ENCODE measurements at places on chromosomes 2 and 18.

DNA sequence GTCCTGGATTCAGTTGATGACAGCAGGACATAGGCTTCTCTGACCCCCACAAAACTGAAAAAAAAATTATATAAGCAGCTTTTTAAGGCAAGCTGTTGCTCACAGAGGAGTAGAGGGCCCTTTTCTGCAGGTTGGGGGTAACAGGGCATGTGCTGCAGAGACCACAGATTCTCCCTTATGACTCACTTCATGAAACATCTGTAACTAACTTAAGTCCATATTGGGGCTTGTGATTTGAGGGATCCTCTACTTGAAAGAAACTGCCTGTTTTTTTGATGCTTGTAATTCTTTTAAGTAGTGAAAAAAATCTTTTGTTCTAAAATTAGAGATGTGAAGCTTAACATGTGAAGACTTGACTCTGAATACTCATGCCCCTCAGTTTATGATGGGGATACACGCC lies 33.4 kb downstream of the XRCC5 start:
- no peak for DNase-seq

- no peak for DNase-seq
Measured at GRCh38 chr2:129205766-129206165, 773.7 kb upstream of the RAB6C start.

- no peak for DNase-seq
Measured at GRCh38 chr2:207819021-207819797, 49.5 kb upstream of the FZD5 start.

DNA sequence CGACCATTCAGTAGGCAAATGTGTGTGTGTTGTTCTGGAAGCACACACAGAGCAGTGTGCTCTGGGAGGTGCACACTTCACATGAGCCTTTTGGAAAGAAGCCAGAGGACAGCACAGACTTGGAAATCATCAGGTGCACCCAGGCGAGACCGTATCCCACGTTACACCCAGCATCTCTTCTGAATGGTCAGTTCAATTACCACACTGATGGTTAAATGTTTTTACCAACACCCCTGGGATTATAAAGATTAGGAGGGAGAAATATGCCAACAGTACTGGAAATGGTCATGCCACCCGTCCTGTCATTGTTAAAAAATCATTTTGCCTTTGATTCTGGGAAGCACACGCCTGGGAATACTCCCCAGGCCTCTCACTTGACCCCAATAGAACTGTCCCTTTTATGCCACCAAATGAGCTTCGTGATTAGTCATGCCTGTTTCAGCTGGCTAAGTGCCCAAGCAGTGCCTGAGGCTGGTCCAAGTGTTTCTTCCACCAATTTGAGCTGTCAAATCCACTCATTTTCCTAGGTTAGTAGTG lies 183.7 kb downstream of the NRP2 start:
- DNase-seq: no peak

- DNase-seq: no peak
Measured at GRCh38 chr2:37191253-37191652, 2.8 kb upstream of the SULT6B1 start.

- no peak for DNase-seq
Measured at GRCh38 chr18:8130096-8130495, 479.1 kb upstream of the RAB12 start.

DNA sequence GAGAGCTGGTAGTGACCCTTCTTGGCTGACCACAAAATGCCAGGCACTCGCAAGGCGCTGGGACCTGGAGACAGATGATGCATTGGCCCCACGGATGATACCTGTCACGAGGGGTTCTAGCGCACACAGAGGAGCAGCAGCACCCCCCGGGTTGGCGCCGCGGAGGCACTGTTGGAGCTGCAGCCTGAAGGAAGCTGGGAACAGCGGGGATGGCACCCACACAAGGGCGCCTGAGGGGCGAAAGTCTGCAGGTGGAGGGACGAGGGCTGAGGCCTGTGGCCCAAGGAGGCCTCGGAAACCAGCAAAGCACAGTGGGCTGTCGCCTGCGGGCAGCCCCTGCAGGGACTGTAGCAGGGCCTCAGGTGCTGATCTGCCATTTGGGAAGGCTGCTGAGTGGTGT lies 33.6 kb downstream of the FAM228A start:
- no peak for DNase-seq

DNA sequence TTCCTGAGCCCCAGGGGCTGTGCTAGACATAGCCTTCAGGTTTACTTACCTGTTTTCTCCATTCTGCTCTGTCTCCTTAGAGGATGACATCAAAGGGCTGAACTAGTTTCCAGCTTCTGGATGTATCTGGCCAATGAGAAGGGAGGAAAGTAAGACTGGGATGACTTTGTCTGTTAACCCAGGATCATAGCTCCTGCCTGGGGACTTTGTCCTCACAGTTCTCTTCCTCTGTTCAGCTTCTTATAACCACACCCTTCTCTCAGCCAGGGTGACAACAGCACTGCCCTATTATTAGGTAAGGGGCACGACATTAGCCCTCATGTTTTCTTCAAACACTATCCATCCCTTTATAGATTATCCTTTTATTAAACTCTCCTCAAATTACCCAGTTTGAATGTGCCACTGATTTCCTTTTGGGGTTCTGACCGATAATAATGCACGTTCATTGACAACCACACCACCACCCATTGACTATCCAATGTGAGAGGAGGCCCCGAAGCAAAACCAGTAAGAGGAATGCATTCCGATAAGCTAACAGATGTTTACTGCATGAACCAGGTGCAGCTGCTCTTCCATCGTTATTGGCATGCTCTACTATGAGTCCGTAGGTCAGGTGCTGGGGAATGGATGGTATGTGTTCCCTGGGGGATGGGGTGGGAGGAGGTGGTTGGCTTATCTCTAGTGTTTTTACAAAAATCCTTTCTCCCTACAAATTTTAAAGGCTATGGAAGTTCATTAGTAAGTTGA lies 23.5 kb downstream of the TSN start:
- DNase-seq: no peak

GRCh38 chr2:201344663-201345366 lies 12.3 kb downstream of the FLACC1 start:
- DNase-seq: no peak

DNA sequence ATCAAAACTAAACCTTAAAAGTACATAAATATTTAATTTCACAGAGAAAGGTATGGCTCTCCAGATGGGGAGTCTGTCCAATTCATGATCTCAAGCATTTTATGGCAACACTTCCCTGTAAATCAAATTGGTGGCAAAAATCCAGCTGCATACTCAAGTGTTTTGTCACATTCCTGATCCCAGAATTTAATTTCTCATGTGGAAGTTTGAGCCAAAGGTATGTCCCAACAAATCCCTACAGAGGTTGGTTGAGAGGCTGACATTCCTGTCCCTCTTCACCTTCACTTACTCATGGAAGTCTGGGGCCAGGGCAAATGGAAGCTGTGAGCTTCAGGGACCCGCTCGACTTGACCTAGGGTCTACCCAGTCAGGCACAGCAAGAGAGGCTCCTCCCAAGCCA lies 17.7 kb downstream of the KLF7 start:
- DNase-seq: no peak
